Transverse colon (tissue), 4 donors: ENCODE measurements at places on chromosomes 12 and 14. TPM values are rescaled to one million over a fixed set of nuclear protein-coding genes. Genes with fewer than 3 reads are reported as not detected.
A peak's percentile ranks its signal among the peaks of the same experiment; 100 is the strongest.

DNA sequence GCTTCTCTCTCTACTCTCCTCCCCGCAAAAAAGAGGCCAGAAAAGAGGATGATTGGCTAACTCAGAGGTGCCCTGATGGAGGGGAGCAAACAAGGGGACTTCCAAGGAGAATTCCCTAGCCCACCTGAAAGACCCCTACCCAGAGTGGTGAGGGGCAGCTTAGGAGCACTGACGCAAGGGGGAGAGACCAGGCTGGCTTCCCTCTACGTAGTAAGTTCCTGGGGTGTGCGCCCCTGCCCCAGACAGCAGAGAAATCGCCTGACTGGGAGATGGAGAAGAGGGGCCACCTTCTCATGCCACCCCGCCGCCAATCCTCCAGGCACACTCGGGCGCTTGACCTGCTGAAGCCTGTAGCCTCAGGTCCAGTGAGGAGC, 2.1 kb upstream of the DIO3 start:
- no peak for DNase-seq

GRCh38 chr12:103085541-103085940, 128.1 kb downstream of the ASCL1 start:
- DNase-seq: no peak

DNA sequence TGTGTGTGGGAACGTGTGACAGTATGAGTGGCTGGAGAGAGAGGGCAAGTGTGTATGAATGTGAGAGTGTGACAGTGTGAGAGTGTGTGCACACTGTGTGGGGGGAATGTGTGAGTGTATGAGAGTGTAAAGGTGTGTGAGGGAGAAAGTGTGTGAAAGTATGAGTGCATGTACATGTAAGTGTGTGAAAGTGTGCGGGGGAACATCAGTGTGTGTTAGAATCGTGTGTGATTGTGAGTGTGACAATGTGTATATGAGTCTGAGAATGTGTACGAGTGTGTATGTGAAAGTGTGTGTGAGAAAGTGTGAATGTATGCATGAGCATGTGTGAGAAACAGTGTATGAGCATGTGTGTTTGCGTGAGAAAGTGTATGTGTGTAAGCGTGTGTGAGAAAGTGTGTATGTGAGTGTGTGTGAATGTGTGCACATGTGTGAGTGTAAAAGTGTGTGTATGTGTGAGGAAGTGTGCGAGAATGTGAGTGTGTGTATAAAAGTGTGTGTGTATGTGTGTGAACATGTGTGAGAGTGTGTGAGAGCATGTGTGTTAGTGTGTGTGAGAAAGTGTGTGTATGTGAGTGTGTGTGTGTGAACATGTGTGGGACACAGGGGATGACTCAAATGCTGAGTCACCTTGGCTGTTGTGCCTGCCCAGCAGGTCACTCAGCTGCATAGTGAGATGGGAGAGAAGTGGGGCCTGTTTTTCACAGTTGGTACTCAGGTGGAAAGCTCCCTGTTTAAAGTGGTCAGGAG, 220.5 kb upstream of the TBX3 start:
- DNase-seq: no peak

GRCh38 chr12:132505105-132505851, 15.3 kb downstream of the FBRSL1 start:
- DNase-seq: peak; percentile 36

GRCh38 chr14:57071639-57072038, 197.1 kb downstream of the EXOC5 start:
- no peak for DNase-seq

GRCh38 chr12:93902736-93903562, 225.8 kb downstream of the CRADD start:
- peak; percentile 13 for DNase-seq

GRCh38 chr14:103125098-103126070, 2.1 kb downstream of the TNFAIP2 start:
- DNase-seq: no peak

DNA sequence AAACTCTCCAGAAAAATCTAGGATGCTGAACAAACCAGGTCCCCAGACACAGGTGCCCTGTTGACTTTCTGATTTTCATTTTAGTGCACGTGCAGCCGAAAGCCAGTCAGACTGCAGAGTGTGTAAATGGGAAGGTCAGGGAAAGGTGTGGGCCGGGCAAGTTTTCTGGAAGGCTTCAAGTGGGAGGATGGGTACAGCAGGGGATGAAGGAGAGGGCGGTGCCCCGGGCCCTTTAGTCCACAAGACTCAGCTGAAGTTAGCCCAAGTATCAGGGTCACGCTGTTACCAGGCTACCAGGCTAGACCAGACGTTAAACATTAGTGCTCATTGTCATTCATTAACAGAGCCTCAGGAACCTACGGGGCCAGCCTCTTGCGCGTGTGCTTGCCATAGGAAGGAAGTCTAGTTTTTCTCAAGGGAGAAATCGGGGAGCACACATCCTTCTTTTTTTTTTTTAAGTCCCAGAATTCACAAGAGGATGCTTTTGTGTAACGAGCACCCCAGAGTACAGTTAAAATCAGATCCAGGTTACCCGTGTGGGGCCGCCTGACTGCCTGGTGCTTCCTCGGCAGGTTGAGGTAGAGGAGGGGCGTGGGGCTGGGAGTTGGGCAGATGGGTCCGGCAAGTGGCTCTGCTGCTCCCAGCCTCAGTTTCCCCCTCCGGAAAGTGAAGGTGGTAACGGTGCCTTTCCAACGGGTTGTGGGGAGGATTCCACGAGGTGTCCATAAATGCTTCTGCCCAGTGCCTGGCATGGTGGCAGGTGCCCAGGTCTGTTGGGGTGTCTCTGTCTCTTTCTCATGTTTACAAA, 19.1 kb downstream of the BCL7A start:
- peak; percentile 79 for DNase-seq

DNA sequence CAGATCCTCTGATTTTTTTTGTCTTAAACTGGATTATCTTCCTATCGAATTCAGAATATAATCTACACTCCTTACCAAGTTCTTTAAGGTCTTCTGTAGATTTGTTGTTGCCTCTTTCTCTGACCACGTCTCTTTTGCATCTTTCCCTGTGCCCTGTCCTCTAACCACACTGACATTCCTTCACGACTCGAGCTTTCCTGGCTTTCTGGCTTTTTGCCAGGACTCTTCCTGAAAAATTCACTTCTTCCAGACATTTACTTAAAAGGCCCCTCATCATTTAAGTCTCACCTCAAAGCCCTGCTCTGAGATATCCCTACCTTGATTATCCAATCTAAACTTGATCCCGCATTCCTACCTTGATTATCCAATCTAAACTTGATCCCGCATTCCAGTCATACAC, 422.3 kb upstream of the DCN start:
- no peak for DNase-seq

DNA sequence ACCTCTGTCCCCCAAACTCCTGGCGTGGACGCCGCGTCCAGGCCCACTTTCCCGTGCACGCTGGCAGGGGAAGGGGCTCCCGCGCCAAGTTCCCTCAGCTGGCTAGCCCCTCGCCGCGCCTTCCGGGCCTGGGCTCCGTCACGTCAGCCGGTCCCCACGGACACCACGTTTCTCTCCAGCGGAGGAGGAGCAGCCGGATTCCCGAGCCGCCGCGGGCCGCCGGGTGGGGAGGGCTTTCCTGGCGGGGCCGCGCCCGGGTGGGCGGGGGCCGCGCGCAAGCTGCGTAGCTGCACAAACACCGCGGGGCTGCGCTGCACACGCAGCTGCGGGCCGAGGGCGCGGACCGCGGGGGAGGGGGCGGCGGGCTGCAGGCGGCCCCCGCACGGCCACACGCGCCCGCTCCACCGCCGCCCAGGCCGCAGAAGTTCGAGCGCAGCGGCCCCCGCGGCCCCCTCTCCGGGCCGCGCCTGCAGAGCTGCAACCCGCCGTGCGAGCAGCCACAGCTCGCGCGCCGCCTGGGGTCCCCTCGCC, 45.1 kb upstream of the PNMA1 start:
- peak; percentile 74 for DNase-seq

- DNase-seq: no peak
Measured at GRCh38 chr12:52636189-52636588, 15.8 kb downstream of the KRT2 start.

- no peak for DNase-seq
Measured at GRCh38 chr12:127144770-127145169, 1122.2 kb upstream of the TMEM132C start.

DNA sequence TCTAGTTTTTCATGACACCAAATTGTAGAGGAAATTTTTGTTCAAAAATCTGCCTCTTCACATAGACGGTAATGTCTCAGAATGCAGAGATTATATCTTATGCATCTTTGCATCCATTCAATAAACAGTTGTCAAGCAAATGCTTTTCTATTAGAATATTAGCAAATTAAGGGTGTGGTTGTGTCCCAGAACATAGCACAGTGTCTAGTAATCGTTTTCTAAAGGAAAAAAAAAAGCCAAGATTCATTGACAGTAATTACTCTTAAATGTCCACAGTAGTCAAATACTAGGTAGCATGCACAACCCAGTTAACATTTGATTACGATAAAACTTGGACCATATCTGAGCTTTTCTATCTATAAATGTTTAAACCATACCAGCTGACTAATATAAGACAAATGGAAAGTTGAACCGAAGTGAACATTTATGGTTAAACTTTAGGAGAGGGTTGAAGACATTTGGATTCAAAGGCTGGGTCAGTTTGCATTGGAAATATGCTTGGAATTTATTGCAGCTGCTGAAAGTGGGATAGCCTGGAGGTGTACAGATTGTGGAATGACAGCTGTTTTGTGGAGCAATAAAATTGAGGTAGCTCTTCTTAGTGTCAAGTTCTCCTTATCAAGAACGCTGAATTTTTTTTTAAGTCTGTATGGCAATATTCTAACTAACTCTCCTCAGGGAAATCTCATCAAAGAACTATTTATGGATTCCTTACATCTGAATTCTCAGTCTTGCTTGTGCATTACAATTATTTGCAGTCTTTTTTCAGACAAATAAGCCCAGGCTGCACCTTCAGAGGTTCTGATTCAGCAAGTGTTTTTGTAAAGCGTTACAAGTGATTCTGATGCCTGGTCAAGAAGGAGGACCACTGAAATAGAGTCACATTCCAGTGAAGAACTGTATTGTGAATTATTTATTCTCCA, 66.7 kb upstream of the ATP2B1 start:
- DNase-seq: no peak

- peak; percentile 30 for DNase-seq
Measured at GRCh38 chr12:130916241-130916911, 37.3 kb upstream of the ADGRD1 start.

DNA sequence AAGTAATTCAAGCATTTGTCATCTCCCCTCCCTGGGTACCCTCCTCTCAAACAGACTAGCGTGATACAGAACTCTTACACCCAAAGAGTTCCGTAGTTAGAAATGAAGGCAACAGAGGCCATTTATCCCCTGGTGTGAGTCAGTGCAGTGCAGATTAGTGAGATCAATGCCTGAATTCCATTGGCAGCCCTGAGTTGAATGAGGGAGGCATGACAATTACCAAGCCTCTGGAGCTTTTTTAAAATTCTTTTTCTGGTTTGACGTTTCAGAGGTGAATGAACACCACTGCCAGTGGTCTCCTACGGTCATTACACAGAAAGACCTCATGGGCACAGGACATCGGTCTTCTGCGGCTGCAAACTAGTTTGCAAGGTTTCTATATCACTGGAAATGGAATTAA, 94.4 kb downstream of the PRIMA1 start:
- DNase-seq: no peak

DNA sequence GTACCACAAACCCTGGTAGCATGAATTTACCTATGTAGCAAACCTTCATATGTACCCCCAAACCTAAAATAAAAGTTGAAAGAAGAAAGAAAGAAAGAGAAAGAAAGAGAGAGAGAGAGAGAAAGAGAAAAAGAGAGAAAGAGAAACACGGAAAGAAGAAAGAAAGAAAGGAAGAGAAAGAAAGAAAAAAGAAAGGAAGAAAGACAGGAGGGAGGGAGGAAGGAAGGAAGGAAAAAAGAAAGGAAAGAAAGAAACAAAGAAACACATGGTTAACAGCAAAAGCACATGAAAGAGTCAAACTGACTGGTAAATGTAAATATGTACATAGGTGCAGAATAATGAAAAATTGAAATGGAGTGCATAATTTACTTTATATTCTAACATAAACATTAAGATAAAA, 903.4 kb downstream of the LRFN5 start:
- no peak for DNase-seq

PLA2G1B gene
- total RNA-seq: not detected

MIP gene
- not detected for total RNA-seq

EPS8 gene
- 55.1 TPM for total RNA-seq

MYL2 gene
- total RNA-seq: not detected

PLBD1 gene
- 31.0 TPM for total RNA-seq

MTHFD1 gene
- 23.2 TPM for total RNA-seq

ZNF10 gene
- total RNA-seq: 13.7 TPM

PIANP gene
- not detected for total RNA-seq
